ENCODE measurements at places on chromosomes 1 and 21.

- no peak for DNase-seq
These were observed at the start of gene TMEM125 for GRCh38 chr1:43269627-43270375. Gene TMEM125, plus strand, starts transcription at chr1:43269983. Its CDS starts 2,740 bp downstream, at chr1:43272723.

- DNase-seq = no peak
These were observed 44.5 kb downstream of the CD55 start for GRCh38 chr1:207366022-207366421.

- no peak for DNase-seq
These were observed 44.6 kb upstream of the GRIK3 start for GRCh38 chr1:37078866-37079265.

DNA sequence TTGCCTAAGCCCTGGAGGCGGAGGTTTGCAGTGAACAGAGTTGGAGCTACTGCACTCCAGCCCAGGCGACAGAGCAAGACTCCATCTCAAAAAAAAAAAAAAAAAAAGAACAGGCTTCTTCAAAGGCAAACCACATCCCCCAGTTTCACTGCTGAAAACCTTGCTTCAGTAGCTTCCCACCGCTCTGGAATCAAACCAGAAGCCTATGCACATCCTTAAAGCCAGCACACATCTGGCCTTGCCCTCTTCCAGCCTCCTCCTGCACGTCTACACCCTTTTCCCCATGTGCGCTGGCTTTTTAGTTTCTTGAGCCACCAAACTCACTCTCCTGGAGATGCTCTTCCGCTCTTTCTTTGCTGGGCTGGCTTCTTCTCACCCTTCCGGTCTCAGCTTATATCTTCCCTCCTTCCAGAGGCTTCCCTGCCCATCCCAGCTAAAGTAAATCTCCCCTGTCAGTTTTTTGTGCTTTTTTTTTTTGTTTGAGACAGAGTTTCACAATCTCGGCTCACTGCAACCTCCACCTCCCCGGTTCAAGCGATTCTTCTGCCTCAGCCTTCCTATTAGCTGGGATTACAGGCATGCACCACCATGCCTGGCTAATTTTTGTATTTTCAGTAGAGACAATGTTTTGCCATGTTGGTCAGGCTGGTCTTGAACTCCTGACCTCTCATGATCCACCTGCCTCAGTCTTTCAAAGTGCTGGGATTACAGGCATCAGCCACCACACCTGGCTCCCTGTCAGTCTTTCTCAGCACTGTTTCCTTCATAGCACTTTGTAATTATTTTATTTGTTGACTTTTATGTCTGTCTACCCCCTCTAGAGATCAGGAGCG lies 42.0 kb upstream of the ID3 start:
- no peak for DNase-seq

- DNase-seq = no peak
These were observed 1077.0 kb upstream of the NCAM2 start for GRCh38 chr21:19921211-19921610.

DNA sequence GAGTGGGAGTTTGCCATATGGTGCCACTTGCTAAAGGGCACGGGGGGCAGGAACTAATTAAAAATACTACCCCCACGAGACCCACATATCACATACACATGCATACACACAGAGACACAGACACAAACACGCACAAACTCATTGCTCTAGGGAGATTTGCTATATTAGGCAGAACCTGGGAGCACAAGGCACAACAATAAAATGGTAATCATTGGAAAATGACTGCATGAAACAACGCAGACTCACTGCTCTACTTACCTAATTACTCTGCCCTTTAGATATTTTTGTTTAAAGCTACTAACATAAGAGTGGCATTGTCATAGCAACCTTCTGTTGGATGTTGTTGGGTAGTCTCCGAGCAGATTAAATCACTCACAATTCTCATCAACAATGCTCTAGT lies 20.3 kb upstream of the RGS4 start:
- DNase-seq = no peak

GRCh38 chr1:173353350-173353749 lies 123.8 kb upstream of the PRDX6 start:
- DNase-seq = no peak

- no peak for DNase-seq
These were observed 1054.6 kb downstream of the PLA2G4A start for GRCh38 chr1:187883356-187883755.

DNA sequence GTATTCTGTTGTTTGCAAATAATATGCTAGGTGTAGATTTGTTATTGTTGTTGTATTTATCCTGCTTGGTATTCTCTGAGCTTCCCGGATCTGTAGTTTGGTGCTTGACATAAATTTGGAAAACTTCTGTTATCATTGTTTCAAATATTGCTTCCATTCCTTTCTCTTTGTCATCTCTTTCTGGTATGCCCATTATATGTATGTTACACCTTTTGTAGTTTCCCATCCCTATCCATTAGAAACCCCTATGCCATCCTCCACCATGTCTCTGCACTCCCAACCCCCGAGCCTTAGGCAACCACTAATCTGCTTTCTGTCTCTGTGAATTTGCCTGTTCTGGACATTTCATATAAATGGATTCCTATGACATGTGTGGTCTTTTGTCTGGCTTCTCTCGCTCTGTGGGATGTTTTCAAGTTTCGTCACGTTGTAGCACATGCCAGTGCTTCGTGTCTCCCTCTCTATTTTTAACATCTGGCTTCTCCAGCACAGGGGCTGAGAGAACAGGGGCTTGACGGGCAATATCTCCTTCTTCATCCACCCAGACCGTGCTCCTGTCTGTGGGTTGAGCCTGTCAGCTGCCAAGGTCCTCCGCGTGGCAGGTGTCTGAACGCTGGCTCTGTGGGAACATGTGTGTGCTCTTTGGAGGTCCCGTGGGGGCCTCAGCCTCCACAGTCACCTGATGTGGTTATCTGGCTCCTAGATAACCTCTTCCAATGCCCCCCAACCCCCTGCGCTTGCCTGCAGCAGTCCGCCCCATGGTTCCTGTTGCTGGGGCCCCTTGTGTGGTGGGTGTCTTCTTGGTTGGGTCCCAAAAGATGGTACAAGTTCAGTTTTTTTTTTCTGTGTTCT lies 32.8 kb upstream of the MAN1C1 start:
- no peak for DNase-seq

- no peak for DNase-seq
These were observed 213.0 kb downstream of the OMA1 start for GRCh38 chr1:58333511-58333910.

DNA sequence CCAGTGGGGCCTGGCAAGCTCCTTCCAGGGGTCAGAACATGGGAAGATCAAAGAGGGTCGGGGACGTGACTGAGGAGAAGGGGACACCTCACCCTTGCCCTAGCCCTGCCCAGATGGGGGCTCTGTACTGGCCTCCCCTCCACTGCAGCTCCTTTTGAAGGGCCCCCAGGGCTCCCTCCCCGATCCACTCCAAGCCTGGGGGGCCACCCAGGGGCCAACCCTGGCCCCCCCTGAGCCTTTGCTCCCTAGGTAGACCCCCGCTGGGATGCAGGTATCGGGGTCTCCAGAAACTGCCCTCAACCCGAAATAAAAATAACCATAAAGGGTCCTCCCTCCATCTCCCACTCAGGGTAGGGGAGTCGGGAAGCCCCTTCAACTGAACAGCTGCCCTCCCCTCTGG lies 37.4 kb upstream of the FAM131C start:
- DNase-seq = no peak

DNA sequence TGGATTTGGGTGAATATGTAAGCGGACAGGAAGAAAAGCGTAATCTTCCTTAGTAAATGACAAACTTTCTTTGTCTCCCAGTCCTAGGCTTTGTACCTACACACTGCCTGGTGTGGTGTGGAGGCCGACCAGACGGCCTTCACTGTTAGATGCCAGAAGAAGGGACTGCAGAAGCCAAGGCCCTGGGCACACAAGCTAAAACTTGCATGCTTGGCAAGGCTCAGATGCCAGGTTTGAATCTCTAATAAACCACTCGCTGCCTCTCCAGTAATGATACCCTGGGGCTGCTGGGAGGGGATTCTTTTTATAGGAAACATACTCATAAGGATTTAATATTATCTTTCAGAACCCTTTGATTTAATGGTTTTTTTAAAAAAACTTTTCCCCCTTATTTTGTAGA lies 263.8 kb downstream of the PTPRC start:
- DNase-seq = no peak

- peak; percentile 46 for DNase-seq
These were observed 11.0 kb upstream of the TNFRSF8 start for GRCh38 chr1:12052008-12052573.

DNA sequence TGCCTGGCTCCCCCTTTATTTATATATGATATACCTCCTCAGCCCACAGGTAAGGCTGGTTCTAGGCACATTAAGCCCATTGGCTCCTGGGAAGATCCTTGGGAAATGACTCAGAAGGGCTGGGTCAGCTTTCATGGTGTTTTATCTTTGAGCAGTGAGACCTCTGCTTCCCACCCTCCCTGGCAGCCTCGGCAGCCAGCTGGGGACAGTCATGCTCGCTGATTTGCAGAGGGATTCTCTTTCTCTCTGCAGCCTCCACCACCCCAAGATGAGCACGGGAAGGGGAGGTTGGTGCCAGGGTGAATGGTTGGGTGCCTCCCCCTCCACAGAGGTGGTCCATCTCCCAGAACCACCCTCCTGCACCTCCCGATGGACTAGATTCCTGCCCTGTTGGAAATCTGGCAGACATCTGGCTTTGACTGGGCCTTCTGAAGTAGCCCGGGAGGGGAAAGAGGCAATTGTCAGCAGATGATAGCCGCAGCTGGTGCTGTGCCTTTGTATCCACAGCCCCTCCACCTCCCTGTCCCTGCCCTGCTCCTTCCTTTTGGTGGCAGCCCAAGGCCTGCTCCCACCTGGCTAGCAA lies 24.6 kb downstream of the IER5 start:
- no peak for DNase-seq

- peak; percentile 19 for DNase-seq
These were observed 130.6 kb downstream of the SNX7 start for GRCh38 chr1:98792123-98792522.

GRCh38 chr1:243827206-243827605 lies 22.8 kb downstream of the AKT3 start:
- DNase-seq = no peak

DNA sequence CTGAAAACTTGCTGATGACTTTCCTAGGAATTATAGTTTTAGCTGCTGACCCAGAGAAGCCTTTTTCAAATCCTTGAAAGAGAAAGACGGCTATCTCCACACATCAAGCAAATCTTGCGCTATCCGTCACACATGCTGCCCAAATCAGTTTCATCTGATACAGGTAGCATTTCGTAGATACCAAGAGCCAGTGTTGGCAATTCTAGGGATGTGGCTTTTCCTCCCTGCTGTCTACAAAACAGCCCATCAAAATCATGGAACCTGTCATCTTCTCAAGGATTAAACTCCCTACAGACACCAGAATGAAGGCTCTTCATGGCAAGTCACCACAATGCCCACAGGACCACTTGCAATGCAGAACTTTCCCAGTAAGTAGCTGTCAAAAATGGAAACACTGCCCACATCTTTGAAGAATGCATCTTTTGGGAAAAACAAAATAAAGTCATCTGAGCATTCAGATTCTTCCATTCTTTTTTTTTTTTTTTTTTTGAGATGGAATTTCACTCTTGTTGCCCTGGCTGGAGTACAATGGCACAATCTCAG lies 10.4 kb downstream of the STX6 start:
- DNase-seq = no peak

GRCh38 chr1:193952778-193953374 lies 766.5 kb upstream of the B3GALT2 start:
- no peak for DNase-seq

GRCh38 chr1:51901151-51901550 lies 22.6 kb upstream of the NRDC start:
- DNase-seq = no peak

- no peak for DNase-seq
These were observed 16.9 kb upstream of the SAMD11 start for GRCh38 chr1:906600-907420.

DNA sequence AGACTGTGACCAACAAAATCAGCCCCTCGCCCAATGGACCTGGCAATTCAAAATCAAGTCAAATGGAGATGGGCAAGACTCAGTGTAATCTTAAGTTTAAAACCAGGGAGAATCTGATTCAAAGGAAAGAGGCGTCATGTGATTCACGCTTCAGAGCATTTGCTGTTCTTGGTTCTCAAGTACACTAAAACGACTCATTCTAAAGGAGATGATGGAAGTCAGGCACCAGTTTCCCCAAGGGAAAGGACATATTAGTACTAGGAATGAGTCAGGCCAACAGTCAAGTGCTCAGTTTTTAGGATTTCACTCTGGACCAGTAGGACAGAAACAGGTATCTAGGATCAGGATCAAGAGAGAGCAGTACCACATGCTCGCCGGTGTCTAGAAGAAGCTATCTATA lies 429.6 kb downstream of the PLPP3 start:
- no peak for DNase-seq

DNA sequence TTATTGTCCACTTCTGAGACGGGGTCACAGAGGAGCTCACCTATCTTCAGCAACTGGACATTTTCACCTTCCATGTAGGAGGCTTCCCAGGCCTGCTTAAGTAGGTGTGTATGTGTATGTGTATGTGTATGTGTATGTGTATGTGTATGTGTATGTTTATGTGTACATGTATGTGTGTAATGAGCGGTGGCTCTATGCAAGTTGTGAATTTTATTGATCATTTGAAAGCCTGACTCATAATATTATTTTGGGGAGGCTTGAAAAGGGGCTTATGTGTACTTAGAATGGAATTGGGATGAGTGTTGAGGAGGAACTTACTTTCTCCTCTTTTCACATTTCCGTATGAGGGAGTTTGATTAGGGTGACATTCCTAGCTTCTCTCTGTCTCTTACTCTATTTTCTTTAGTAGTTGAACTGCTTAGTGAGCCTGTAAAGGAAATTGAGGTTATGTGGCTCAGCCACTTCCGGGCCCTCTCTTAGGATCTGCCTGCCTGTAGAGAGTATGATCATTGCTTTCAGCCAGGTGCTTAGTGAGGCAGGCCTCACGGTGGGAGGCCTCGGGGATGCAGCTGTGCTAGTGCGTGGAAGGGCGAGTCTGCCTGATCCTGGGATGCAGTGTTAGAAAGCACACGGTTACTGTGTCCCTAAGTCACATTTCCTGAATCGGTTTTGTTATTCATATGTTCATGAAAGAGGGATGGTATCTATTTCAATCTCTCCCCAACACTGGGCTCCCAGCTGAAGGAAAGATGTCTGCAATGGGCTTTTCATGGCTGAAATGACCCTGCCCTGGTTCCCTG lies 61.0 kb downstream of the IER5 start:
- no peak for DNase-seq

DNA sequence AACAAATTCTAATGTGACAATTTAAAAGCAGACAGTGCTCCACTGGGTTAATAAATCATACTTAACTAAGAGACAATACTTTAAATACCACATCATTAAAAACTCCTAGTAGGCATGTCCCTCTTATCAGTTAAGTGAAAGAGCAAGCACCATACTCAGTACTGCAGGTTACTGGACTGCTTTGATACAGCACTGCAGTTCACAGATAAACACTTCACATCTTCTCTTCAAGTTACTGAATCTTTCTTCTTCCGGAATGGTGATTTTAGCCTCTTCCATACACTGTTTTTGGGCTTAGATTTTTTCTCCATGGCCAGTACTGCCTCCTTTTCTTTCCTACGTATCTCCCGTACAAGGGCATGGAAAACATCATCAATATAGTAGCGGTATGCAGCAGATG lies 11.0 kb downstream of the RIT1 start:
- DNase-seq = no peak

- DNase-seq = no peak
These were observed 5.3 kb downstream of the KRTAP10-1 start for GRCh38 chr21:44534688-44535087.

GRCh38 chr1:114075546-114076242 lies 78.0 kb downstream of the SYT6 start:
- DNase-seq = no peak

- no peak for DNase-seq
These were observed 5.0 kb downstream of the DENND1B start for GRCh38 chr1:197770243-197770642.

Data from non-pigmented ciliary epithelial cell (primary cell).